Right ventricle myocardium superior (tissue), 1 donor: ENCODE measurements at places on chromosomes 13 and 19.

DNA sequence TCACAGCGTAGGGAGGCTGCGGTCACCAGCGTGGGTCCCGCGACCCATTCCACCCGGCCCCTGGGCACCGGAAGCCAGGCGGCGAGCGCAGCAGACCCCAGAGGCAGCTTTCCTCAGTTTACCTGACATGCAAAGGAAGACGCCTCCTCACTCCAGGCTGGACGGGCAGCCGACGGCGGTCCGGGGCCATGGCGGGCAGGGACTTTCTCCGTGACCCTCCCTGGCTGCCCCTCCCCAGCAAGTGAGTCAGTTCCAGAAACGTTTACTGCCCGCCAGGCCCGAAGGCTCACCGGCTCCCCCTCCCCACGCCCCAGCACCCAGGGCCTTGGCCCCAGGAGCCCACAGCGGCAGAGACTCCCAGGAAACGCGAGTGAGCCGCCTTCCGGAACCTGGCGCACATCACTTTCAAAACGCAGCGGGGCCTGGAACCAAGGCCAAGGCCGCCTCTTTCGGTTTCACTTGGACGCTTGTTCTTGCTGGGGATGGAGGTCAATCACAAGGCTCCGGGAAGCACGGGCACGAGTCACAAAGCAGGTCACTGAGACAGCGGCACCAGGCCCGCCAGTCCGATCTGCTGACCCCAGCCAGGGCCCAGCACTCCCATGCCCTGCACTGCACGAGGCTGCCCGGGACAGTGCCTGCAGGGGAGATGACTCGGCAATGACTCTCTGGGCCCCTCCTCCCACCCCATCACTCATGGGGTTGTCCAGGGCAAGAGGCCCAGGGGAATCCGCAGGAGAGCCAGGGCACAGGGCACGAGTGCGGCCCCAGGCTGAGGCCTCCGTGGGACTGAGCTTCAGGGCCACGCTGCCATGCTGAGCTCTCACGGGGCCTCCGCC, 5.3 kb downstream of the SBNO2 start:
- no peak for DNase-seq

DNA sequence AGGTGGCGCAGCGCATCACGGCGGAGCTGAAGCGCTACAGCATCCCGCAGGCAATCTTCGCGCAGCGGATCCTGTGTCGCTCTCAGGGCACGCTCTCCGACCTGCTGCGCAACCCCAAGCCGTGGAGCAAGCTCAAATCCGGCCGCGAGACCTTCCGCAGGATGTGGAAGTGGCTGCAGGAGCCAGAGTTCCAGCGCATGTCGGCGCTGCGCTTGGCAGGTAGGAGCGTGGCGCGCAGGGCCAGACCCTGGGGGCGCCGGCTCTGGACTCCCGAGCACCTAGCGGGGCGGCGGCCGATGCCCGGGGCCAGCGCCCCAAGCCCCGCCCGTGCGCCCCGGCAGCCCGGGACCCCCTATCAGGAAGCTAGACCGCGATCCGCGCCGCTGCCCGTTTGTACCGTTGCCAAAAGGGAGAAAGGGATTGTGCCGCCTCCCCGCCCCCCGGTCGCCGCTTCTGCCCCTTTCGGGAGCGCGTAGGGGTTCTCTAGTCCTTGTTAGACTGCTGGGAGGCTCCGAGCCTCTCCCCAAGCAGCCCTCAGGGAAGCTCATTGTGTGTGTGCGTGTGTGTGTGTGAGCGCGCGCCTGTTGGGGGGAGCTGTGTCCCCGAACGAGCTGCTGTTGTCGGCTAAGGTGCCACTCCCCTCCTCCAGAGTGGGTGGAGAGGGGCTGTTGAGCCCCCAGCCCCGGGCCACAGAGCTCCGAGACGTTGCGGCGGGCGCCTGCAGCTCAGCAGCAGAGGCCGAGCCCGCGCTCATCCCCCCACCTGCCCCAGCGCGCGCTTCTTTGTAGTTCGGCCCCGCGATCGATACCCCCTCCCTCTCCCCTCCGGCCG, 1.5 kb downstream of the ONECUT3 start:
- DNase-seq: no peak

DNA sequence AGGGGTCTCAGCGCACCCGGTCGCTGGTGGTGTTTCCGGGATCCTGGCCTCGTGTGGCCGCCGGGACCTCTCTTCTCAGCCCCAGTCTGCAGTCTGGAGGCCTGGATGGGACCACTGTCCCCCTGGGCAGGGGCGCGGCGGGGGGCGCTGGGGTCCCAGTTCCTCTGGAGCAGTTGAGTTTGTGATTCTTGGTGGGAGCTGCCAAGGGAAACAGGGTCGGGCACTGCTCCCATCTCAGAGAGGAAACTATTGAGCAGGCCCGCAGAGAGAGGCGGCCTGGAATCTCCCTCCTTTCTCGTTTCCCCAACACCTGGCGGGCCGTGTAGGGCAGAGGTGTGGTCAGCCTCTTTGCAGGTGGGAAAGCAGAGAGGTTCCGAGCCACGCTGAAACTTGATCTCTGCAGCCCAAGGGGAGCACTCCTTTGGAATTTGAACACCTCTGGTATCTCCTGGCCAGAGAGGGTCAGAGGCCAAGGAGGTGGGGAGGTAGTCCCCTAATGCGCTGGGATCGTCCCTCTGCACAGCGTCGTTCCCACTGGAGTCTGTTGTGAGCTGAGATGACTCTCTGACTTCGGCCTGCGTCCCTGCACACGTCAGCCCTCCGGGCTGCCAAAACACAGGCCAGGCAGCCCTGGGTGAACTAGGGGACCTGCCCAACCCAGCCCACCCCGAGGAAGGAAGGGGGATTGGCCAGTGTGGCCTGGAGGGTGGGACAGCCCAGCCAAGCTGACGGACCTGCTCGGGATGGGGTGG, 741 bp downstream of the PLEKHF1 start:
- DNase-seq: peak; percentile 84

GRCh38 chr19:11018763-11019162, 57.9 kb downstream of the SMARCA4 start:
- DNase-seq: no peak

DNA sequence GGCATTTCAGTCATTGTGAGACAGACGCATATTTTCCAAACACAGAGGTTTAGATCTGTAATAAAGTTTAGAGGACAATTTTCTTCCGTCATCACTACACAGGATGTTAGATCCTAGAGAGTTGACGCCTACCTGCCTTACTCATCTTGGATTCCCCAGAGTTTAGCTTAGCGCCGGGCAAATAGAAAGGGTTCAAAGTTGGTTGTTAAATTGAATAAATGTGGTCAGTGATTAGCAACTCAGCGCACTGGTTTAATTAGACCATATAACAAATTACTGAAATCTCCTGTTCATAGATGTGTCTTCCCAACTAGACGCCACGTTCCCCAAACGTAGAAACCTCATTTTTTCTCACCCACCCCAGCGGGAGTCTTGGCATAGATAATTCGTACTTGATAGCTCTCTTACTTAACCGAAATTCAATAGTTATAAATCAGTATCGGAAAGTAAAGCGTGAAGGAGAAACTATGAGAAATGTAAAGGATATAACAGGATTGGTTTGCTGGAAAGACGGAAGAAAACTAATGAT, 726 bp upstream of the UFM1 start:
- no peak for DNase-seq

- DNase-seq: peak; percentile 5
Measured at GRCh38 chr19:334296-335071, 10.1 kb downstream of the MIER2 start.

GRCh38 chr13:41709511-41709910, 251.4 kb downstream of the VWA8 start:
- no peak for DNase-seq

DNA sequence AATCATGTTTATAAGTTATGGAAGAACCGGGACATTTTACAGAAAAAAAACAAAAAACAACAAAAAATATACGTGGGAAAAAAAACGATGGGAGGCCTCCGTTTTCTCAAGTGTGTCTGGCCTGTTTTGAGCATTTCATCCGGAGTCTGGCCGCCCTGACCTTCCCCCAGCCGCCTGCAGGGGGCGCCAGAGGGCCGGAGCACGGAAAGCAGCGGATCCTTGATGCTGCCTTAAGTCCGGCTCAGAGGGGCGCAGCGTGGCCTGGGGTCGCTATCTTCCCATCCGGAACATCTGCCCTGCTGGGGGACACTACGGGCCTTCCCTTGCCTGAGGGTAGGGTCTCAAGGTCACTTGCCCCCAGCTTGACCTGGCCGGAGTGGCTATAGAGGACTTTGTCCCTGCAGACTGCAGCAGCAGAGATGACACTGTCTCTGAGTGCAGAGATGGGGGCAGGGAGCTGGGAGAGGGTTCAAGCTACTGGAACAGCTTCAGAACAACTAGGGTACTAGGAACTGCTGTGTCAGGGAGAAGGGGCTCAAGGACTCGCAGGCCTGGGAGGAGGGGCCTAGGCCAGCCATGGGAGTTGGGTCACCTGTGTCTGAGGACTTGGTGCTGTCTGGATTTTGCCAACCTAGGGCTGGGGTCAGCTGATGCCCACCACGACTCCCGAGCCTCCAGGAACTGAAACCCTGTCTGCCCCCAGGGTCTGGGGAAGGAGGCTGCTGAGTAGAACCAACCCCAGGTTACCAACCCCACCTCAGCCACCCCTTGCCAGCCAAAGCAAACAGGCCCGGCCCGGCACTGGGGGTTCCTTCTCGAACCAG, 1.8 kb upstream of the APOE start:
- peak; percentile 85 for DNase-seq

DNA sequence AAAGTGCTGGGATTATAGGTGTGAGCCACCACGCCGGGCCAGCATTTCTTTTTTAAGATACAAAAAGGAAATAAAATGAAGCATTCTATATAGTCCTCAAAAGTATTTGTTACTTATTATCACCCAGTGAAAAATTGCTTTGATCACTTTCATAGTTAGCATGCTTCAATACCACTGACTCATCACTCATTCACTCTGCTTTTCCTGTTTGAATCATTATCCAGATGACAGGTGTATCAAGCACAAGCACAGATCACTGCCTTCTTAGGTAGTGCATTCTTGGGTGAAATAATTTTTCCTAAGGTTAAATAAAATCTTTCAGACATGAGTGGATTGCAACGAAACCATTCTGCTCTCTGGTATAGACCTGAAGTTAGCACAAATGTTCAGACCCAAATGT, 35.8 kb upstream of the SPART start:
- no peak for DNase-seq

DNA sequence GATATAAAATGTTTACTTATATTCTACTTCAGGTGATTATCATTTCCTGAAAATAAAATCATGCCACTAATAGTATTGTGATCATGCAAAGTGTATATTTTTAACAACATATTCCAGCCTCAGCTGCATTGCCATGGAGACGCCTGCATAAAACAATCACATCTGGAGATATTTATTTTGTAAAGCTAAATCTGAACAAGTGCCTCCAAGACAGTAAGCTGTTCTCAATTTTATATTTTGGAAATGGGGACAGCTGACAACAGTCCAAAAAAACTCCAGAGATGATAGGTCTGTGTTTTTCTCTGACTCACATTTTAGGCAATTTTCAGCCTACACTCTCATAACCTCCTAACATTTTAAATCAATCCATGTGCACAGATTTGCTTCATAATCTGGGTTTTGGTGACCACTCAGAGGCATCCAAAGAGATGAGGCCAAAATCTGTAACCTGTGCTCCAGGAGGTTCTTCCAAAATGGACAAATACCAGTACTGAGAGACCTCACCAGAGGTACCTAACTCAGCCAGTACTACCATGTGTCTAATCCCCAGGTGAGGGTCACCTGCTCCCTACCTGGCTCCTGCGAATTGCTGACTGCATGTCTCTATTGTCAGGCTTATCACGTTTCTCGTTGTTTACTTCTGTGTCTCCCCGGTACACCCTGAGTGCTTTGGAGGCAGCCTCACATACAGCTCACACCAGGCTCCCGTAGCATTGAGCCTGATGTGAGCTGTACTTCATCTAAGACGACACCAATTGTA, 62.7 kb downstream of the COL4A1 start:
- no peak for DNase-seq
